CD4-positive, alpha-beta memory T cell (primary cell): ENCODE measurements at places on chromosomes 13 and 19.
A peak's percentile ranks its signal among the peaks of the same experiment; 100 is the strongest.

DNA sequence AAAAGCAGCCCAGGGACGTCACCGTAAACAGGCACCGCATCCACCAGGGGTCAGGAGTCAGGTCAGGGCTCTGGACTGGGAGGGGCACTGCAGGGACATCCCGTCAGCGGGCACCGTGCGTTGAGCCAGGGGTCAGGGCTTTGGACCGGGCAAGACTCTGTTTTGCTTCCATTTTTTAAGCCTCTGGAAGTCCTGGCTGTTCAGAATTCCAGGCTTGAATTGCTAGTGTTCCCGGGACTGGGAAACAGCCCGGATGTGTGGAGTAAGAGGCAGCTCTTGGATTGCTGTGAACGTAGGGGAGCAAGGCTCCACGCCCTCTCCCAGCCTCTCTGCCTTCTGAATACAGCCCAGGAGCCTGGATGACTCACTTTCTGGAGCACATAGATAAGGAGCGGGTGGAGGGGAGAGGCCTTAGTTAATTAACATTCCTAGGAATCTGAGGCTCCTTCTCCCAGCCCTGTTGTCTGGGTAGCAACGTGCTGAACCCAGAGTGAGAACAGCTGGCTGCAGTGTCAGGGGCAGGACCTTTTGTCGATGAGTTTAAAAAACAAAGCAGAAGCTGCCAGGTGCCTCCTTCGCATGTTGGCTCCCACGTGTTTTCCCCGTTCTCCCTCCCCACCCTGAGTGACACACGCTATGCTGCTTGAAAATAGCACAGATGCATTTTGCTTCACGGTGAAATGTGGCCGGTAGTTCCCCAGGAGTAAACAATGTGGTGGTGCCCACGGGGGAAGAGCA lies 21.9 kb downstream of the ATP11A start:
- no peaks in the 10 kb centered on the region for H3K36me3 ChIP-seq
- no peaks in the 10 kb centered on the region for H3K27me3 ChIP-seq
- DNase-seq: no peak
- H3K27ac ChIP-seq: no peak overlapping the region

- H3K27ac ChIP-seq: no peak overlapping the region
- H3K4me3 ChIP-seq: no peak overlapping the region
- DNase-seq: no peak
- H3K36me3 ChIP-seq: no peaks in the 10 kb centered on the region
- H3K27me3 ChIP-seq: no peaks in the 10 kb centered on the region
- no peaks in the 10 kb centered on the region for H3K4me1 ChIP-seq
Measured at GRCh38 chr13:83350569-83350968, 531.7 kb downstream of the SLITRK1 start.

DNA sequence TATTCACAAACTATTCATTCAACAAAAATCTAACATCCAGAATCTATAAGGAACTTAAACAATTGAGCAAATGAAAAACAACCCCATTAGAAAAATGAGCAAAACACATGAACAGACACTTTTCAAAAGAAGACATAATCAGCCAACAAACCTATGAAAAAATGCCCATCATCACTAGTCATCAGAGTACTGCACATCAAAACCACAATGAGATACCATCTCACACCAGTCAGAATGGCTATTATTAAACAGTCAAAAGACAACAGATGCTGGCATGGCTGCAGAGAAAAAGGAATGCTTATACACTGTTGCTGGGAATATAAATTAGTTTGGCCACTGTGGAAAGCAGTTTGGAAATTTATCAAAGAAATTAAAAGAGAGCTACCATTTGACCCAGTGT lies 487.6 kb downstream of the GPC6 start:
- no peaks in the 10 kb centered on the region for H3K27me3 ChIP-seq
- H3K4me1 ChIP-seq: no peaks in the 10 kb centered on the region
- no peak overlapping the region for H3K4me3 ChIP-seq
- no peak overlapping the region for H3K27ac ChIP-seq

GRCh38 chr13:41459432-41460073 lies 2.2 kb downstream of the RGCC start:
- H3K27ac ChIP-seq: peak overlapping the region; percentile 93
- peaks cover 63% of the 10 kb centered on the region for H3K4me1 ChIP-seq
- peaks cover 5% of the 10 kb centered on the region for H3K36me3 ChIP-seq
- peak overlapping the region; percentile 99 for H3K4me3 ChIP-seq
- H3K27me3 ChIP-seq: no peaks in the 10 kb centered on the region

DNA sequence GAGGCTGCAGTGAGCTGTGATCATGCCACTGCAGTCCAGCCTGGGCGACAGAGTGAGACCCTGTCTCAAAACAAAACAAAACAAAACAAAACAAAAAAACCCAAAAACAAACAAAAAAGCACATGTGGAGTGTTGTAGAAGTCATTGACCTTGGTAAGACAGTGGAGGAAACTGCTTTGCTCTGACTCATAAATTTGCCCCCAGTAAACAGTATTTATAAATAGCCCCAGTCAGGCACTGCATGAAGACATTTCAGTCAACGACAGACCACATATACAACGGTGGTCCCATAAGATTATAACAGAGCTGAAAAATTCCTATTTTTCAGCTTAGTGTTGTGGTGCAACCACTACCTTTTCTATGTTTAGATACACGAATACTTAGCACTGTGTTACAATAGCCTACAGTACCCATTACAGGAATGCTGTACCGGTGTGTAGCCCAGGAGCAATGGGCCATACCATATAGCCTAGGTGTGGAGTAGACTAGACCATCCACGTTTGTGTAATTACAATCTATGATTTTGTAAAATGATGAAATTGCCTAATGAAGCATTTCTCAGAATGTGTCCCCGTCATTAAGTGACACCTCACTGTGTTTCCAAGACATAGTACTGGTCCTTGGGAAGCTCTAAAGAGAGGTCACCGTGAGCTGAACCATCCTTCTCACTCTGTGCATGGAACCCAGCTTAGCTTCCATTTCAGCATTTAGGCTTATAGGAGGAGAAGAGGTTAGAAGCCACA lies 1.1 kb downstream of the ARL11 start:
- no peak overlapping the region for H3K27ac ChIP-seq
- H3K27me3 ChIP-seq: no peaks in the 10 kb centered on the region
- no peak for DNase-seq
- no peaks in the 10 kb centered on the region for H3K36me3 ChIP-seq
- H3K4me3 ChIP-seq: no peak overlapping the region
- H3K4me1 ChIP-seq: peaks cover 9% of the 10 kb centered on the region

DNA sequence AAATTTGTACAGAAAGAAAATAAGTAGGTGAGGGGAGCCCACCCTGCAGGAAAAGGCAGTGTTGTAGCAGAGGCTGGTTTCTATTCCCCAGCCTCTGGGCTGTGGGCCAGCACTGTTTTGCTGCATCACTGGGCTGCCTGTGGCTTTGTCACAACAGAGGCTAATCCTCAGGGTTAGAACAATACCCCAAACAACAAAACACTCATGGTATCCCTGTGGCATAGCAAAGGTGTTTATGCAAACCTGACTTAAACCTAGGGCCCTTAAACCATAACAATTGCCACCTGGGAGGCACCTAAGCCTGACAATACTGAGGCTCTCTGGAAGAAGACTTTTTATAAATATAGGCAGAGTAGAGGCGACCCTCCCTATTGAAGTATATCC lies 314.7 kb downstream of the OLFM4 start:
- H3K4me1 ChIP-seq: no peaks in the 10 kb centered on the region
- H3K27ac ChIP-seq: no peak overlapping the region
- no peaks in the 10 kb centered on the region for H3K27me3 ChIP-seq
- no peak for DNase-seq

DNA sequence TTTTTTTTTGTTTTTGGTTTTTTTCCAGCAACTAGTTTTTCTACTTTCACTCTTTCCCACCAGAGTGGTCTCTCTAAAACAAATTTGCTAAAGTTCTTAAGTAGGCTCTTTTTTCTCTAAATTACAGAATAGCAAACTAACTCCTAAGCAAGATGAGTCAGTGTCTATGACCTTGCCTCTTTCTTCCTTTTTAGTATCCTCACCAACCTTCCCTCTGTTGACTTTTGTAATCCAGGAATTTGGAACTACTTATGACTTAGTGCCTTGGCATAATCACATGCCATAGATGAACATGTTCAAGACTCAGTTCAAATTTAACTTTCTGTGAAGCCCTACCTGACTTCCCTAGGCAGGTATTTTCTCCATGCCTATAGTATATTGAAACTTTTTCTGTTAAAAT lies 32.3 kb upstream of the AKAP11 start:
- H3K27me3 ChIP-seq: no peaks in the 10 kb centered on the region
- no peaks in the 10 kb centered on the region for H3K4me1 ChIP-seq
- no peak overlapping the region for H3K27ac ChIP-seq
- DNase-seq: no peak
- H3K4me3 ChIP-seq: no peak overlapping the region

GRCh38 chr19:47305309-47305751 lies 4.3 kb upstream of the C5AR1 start:
- no peaks in the 10 kb centered on the region for H3K36me3 ChIP-seq
- H3K4me1 ChIP-seq: peaks cover 5% of the 10 kb centered on the region
- no peak overlapping the region for H3K4me3 ChIP-seq
- no peak overlapping the region for H3K27ac ChIP-seq
- DNase-seq: peak; percentile 47

DNA sequence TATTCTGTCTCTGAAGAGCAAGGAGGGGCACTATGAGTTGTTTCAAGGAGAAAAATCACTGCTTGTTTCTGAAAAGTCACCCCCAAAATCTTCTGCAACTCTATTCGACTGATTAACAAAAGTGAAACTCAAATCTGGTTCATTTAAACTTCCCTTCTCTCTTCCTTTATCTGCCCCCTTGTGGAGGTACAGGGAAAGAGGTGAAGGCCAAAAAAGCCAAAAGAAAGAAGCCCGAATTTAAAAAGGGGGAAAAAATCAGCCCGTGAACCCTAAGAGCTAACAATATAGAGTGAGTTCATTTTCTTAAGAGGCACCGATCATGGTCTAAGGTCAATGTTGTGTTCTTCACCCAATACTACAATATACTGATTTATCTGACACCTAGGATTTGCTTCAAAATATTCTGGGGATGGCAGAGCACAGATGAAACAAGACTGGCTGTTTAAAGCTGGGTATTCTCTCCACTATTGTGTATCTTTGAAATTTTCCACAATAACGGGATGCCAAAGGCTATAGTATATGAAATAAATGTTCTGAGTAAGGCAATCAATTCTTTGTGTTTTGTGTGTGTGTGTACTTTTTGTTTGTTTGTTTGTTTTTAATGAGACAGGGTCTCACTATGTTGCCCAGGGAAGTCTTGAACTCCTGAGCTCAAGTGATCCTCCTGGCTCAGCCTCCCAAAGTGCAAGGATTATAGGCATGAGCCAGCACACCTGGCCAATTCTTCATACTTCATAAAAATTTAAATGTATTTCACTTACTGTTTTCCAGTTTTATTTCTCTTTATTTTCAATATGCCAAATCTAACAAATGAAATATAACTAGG lies 55.0 kb upstream of the EEF1AKMT1 start:
- H3K36me3 ChIP-seq: no peaks in the 10 kb centered on the region
- no peak overlapping the region for H3K27ac ChIP-seq
- DNase-seq: peak; percentile 65
- peaks cover 11% of the 10 kb centered on the region for H3K4me1 ChIP-seq

DNA sequence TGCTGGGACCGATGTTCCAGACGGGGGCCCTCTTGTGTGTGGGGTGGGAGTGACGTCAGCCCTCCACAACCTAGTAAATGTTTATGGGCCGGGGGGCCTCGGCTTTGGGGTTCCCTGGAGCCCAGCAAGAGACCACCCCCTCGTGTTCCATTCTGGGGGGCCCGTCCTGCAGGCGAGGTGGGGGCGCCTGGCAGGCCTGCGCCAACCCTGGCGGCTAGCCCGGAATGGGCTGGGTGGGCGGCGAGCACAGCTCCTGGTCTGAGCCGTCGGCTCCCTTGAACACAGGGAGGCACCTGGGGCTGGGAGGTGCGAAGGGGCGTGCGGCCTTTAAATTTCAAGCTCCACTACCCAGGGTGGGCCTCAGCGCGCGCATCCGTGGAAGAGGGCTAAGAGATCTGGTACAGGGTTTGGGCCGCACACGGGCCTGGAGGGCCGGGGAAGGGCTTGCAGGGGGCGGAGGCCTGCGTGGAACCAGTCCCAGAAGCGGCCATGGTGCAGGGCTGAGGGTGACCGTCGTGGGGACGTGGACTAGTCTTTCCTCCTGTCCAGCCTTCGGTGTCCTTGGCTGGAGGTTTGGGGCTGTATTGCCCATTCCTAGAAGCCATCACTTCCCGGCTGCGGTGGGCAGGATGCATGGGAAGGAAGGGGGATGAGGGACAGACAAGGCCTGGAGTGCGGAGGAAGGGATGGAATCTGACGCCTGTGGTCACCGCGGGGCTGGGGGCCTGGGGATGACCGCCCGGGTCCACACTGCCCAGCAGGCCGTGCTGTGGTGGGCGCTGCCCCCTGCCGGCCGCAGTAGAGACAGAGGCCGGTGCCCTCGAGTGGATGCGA lies 11.4 kb downstream of the NDUFA11 start:
- H3K4me1 ChIP-seq: no peaks in the 10 kb centered on the region
- no peak for DNase-seq
- H3K27me3 ChIP-seq: no peaks in the 10 kb centered on the region

DNA sequence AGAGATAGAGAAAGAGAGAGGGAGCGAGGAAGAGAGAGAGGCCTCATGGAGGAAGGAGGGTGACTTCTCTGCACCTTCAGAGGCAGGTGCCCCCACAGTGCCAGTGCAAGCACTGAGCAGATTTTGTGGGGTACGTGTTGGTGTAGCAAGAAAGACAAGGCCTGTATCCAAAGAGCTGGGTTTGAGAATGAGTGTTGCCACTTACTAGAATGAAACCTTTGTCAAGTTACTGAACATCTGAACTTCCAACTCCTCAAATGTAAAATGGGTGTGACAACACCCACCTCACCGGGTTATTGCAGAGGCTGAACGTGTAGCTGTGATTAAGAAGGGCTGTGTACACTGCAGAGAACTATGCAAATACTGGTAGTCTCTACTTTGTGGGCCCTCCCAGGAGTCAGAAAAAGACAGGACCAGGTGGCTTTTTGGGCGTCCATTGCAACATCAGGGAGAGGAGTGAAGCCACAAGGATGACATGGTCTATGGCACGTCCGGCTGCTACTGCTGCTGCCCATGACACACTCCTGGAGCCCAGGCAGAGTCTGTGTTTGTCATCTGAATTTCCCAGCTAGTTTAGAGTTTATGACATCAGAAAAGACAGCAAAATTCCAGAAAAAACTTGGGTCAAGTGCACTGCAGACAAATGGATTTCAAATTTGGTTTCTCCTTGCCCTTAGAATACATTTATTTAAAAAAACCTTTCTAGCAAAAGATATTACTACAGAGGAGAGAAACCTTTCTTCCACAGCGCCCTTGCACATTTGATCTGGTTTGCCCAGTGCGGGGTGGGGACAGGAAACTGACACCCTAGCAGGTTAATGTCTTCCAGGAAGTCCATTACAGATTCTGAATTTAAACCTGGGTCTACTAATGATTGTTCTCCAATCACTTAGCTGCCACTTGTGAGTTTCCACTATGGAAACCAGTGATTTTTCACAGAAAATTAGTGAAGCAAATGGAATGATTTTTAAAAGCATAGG lies 54.0 kb upstream of the ATP12A start:
- H3K36me3 ChIP-seq: no peaks in the 10 kb centered on the region
- H3K4me3 ChIP-seq: peak overlapping the region; percentile 25
- H3K27me3 ChIP-seq: no peaks in the 10 kb centered on the region
- H3K4me1 ChIP-seq: peaks cover 38% of the 10 kb centered on the region
- DNase-seq: no peak

- no peak overlapping the region for H3K4me3 ChIP-seq
- DNase-seq: no peak
- H3K27me3 ChIP-seq: no peaks in the 10 kb centered on the region
- H3K36me3 ChIP-seq: no peaks in the 10 kb centered on the region
- no peaks in the 10 kb centered on the region for H3K4me1 ChIP-seq
Measured at GRCh38 chr13:96779691-96780090, 214.6 kb downstream of the OXGR1 start.
